ENCODE measurements at places on chromosomes 1 and 21.

- no peak for DNase-seq
Observed at GRCh38 chr1:210489491-210489890, 160.8 kb downstream of the HHAT start.

DNA sequence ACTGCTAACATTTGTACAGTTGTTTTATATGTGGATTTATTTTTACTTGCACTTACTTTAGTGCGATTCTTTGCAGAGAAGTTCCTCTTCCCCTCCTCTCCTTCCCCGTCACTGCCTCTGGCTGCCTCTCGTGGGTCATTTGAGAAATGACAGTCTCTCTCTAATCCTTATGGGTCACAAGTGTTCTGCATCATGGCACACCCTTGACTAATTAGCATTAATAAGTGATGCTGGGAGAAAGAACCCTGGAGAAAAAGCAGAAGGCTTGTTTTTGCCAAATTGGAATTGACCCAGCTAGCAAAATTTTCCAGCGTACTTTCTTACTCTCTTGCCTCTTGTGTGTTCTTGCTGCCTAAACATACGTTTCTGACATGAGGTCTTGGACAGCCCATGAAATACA lies 301.2 kb downstream of the DUSP10 start:
- DNase-seq = no peak

GRCh38 chr1:180243517-180244221 lies 13.6 kb downstream of the LHX4 start:
- DNase-seq = peak; percentile 26

DNA sequence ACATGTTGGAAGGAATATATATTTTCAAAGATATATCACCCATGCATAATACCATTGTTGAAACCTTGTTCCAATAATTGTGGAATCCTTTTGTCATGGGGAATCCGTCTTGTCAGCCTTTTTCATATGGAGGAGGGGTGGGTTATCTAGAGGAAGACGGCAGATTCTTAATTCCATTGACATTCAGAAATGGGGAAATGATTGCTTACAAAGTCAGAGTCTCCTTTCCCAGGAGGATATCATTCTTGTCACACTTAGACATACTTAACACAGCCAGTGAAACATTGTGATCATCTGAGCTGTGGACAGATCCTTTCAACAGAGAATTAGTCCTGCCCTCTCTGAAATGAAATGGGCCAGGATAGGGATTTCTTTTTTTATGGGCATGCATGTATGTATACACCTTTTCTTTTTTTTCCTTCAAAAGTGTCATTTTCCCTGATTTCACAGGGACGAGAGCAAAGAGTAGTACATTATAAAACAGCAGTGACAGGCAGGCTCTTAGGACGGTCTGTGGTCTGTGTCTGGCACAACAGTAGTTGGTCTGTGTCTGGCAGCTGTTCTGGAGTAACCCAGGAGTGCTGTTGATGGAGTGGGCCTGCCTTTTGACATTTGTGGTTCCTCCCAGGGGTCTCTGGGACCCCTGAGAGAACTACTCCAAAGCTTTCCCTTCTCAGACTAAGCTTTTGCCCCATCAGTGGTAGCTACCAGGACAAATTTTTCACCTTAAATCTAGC lies 50.1 kb downstream of the VPS13D start:
- no peak for DNase-seq

GRCh38 chr1:110962892-110963690 lies 631 bp downstream of the LRIF1 start:
- no peak for DNase-seq

- no peak for DNase-seq
Observed at GRCh38 chr1:43549921-43550597, 19.4 kb downstream of the PTPRF start.

GRCh38 chr1:220093361-220094015 lies 444 bp upstream of the IARS2 start:
- no peak for DNase-seq

DNA sequence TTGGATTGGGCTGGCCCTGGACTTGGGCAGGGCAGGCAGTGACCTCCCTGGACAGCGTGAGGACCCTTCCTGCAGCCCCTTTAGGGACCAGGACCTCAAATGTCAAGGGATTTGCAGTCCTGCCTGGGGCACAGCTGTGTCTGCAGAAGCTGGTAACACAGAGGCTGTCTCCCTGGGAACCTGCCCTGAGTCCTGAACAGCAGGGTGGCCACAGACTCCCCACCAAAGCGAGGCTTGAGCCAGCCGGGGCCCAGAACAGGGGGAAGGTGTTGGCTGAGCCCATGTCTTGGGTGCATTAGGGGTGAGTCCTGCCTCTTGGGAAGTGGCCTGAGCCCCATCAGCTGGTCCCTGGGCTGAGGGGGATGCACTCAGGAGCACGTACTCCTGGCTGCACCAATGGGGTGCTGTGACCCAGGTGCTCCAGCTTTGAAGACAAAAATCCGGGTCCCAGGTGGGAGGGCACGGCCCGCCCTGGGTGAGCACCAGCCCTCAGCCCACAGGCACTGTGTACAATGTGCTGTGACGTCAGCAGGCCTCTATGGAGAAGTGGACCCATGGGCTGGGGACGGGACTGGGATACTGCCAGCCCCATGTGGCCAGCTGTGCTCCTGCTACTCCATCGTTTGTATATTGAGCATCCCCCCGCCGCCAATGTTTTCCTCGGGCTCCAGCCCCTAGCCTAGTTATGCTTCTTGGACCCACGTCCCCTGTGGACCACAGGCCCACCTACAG lies 72.0 kb upstream of the ARHGEF16 start:
- no peak for DNase-seq

DNA sequence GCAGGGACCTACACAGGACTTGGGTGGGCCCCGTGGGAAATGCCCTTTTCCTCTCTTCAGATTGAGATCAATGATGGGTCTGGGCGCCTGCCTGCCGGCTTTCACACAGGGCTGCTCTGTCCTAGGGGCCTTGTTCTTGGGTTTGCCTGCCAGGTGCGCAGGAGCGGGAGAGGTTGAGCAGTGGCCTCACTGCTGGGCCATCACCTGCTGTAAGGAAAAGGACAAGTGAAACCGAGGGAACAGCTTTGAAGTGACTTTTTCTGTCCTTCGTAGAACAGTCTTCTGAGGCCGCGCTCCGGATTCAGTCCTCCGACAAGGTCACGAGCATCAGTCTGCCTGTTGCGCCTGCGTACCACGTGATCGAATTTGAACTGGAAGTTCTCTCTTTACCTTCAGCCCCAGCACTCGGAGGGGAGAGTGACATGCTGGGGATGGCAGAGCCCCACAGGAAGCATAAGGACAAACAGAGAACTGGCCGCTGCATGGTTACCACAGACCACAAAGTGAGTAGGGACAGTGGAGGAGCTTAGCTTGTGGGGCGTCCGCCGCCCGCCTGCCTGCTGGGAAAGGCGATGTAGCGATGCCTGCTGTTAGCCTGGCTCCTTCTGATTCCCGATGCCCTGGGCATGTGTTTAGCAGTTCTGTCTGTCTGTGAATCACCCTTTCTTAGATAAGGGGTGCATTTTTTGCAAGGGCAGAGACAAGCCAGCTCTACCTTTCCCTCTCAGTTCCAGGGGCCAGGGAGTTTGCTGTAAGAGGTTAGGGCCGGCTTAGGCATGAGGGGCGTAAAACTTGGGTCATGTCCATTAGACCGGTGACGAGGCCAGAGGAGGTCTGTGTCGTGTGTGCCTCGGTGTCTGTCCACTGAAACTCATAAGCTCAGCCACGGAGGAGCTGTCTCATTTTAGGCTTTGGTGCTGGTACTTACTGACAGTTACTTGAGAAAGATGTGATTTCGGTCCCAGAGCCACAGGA lies 19.5 kb upstream of the PWP2 start:
- DNase-seq = no peak

GRCh38 chr21:33657124-33657820 lies 15.0 kb downstream of the ITSN1 start:
- no peak for DNase-seq

GRCh38 chr1:26375081-26375480 lies 2.5 kb upstream of the ZNF683 start:
- no peak for DNase-seq

DNA sequence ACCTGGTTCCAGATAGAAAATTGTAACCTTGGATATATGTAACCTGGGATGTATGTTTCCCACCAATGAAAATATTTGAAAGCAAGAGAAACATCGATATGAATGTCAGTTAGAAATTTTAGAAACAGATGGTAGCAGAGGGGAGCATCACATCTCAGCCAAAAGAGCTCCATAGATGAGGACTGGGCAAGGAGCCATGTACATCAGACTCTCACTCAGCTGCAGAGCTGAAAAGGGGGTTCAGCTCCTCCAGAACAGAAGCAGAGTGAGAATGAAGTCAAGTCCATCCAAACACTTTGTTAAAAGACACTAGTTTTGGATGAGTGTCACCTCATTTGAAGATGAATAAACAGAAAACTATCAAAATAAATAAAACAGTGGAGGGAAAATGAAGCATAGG lies 202.4 kb downstream of the HMCN1 start:
- no peak for DNase-seq

- DNase-seq = no peak
Observed at GRCh38 chr1:215860833-215861232, 293.7 kb downstream of the KCTD3 start.

Measured in RKO (cell line).